DMS53 (cell line): ENCODE measurements at places on chromosomes 4 and X.

GRCh38 chrX:42140320-42140719 lies 217.0 kb upstream of the CASK start:
- no peak for DNase-seq

GRCh38 chrX:15856222-15856587 lies 1.6 kb upstream of the AP1S2 start:
- DNase-seq = peak; percentile 7

DNA sequence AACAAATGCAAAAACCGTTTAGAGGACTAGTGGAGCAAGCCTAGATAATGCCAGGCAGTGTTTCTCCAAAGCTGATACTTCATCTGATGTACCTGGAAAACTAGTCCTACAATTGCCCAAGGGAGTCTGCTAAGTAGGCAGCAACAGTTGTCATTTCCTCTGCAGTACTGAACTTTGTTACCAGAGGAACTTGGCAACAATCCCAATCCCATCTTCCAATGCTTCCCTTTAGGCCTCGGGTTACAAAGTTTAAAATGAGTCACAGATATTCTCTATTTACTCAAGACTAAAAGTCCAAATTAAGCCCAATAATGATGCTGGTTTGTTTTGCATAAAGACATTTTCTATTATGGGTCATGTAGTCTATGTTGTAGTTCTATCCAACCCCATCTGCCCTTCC lies 120.0 kb upstream of the GLRA2 start:
- DNase-seq = peak; percentile 34

DNA sequence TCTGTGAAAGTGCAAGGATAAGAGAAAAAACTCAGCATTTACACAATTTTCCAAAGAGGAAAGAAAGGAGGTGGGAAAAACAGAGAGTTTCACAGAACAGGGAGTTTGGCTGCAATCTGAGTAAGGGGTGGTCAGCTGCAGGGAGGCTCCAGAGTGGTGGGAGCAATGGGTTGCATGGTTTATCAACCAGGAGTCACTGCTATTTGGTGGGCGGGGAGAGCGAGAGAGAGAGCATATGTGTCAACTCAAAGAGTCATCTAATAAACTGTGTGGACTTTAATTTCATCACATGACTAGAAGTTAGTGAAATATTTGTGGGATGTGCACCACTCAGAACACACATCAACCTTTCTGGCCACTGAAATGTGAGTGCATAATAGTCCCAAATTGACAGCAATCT lies 94.6 kb downstream of the FAM13A start:
- DNase-seq = no peak

- no peak for DNase-seq
These were observed 102.9 kb upstream of the TNIP3 start for GRCh38 chr4:121266982-121267381.

GRCh38 chr4:151955721-151956380 lies 195.0 kb upstream of the GATB start:
- DNase-seq = no peak

- no peak for DNase-seq
These were observed 168.5 kb downstream of the SMIM20 start for GRCh38 chr4:26082565-26082964.

DNA sequence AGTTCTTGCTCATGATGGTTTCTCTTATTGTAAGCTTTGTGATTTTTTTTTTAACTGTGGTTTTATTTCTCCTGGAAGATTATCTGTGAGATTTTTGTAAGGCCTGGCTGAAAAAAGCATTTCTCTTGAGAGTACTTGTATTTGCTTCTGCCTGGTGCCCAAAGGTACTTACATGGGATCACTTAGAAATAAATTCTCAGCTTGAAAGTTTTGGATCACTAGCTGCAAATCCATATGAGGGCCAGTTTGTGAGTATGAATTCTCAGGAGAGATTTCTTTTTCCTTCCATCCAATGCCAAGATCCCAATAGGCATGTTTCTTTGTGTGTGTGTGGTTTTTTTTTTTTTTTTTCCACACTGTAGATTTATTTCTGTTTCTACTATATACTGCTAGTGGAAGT lies 1884.7 kb upstream of the PCDH7 start:
- DNase-seq = no peak

DNA sequence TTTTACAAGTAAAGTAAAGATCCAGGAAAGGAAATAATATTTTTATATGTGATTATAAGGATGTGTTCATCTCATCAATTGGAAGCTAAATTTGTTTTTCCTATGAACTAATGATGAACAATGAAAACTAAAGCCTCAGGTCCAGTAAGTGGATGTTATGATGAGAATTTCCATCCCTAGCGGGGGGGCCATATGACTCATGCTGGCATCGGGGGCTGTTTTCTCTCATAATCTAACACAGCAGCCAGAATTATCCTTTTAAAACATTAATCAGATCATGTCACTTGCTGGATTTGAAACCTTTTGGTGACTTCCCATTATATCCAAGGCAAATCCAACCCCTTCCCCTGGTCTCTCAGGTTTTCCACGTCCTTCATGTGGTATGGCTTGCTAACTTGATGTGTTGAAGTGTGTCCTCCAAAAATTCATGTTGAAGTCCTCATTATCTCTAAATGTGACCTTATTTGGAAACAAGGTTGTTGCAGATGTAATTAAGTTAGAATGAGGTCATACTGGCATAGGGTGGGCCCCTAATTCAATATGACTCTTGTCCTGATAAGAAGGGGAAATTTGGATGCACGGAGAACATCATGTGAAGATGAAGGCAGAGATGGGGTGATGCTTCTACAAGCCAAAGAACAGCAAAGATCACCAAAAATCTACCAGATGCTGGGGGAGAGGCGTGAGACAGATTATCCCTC lies 96.8 kb downstream of the AKAP4 start:
- no peak for DNase-seq

GRCh38 chr4:121822796-121823504 lies 733 bp downstream of the CCNA2 start:
- DNase-seq = peak; percentile 45

- DNase-seq = no peak
These were observed 194.8 kb downstream of the AFF2 start for GRCh38 chrX:148695255-148695654.

GRCh38 chr4:165799384-165799815 lies 73.6 kb upstream of the TLL1 start:
- DNase-seq = no peak

- DNase-seq = peak; percentile 52
These were observed 1.6 kb upstream of the LRAT start for GRCh38 chr4:154741922-154742850.

DNA sequence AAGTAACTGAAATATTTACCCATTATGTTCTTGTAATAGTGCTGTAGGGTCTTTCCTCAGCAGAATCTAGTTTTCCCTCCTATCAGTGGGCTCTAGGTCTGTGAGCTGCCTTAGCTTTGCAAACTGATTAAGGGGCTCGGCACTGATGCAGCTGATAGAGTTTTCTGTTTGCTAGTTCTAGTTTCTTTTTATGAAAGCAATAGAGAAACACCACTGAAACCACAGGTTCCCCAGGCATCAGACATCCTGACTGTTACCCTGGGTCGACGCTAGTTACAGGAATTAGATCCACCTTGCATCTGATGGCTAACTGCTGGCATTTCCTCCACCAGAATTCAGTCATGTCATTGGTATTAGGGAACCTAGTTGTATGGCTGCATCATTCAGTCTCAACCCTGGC lies 225.0 kb upstream of the VCX start:
- no peak for DNase-seq

DNA sequence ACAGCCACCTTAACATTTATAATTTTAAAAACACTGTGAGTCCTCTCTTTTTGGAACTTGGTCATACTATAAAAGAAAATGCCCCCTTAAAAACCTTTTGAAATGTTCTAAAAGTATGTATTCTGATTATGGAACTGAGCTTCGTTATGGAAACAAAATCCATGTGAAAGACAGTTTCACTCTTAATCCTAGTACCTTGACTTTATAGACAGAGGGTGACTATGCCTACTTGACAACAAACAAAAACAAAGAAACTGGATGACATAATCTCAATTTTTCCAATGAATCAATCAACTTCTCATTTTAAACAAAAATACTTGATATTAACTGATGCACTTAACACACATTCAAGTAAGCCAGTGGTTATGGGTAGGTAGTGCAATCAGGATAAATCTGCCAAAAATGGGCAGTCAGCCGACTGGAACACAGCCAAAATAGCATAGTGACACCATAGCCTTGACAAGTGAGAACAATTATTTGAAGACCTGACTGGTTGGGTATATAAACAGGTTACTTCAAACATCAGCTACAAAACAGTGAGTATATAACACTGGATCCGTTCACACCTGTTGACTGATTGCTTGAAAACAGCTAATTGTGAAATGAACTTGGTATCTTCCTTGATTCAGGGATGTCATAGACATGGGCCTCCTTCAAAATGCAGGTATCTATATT lies 265.5 kb downstream of the PPP3CA start:
- peak; percentile 11 for DNase-seq

GRCh38 chr4:129429581-129430320 lies 333.8 kb downstream of the C4orf33 start:
- DNase-seq = no peak

DNA sequence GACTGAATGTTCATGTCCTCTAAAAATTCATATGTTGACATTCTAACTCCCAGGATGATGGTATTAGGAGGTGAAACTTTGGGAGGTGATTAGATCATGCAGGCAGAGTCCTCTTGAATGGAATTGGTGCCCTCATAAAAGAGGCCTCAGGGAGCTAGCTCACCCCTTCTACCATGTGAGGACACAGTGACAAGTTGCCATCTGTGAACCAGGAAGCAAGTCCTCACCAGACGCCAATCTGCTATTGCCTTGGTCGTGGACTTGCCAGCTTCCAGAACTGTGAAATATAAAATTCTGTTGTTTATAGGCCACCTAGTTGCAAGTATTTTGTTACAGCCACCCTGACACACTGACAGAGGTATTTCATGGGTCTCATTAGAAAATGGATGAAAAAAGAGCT lies 28.5 kb upstream of the LONRF3 start:
- no peak for DNase-seq

- peak; percentile 53 for DNase-seq
These were observed 106.3 kb upstream of the CBR4 start for GRCh38 chr4:169116270-169116901.

- no peak for DNase-seq
These were observed 38.4 kb upstream of the ZNF518B start for GRCh38 chr4:10495651-10496050.

DNA sequence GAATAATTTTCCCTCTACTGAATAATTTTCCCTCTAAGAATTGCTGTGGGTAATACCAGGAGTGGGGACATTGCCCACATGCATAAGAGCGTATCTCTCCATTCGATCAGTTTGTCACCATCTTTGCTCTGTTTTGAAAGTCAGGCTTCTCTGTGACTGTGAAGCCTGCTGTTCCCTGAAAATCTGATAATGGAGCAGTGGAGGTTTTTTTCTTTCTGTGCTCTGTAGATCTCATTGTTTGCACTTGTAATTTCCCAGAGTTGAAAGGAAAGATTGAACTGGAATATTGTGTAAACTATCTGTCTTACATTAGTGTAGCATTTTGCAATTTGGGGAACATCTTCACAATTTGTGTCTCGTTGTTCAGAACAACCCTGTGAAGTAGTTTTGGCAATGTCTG lies 4.3 kb downstream of the ZXDB start:
- no peak for DNase-seq
